GM23248 (cell line): ENCODE measurements at places on chromosomes 11 and 22. TPM values are rescaled to one million over a fixed set of nuclear protein-coding genes. Genes with fewer than 3 reads are reported as not detected.

- peak; percentile 66 for DNase-seq
Observed at GRCh38 chr11:26201411-26201810, 130.5 kb upstream of the ANO3 start.

- peak; percentile 11 for DNase-seq
Observed at GRCh38 chr11:22581354-22582150, 44.1 kb downstream of the FANCF start.

DNA sequence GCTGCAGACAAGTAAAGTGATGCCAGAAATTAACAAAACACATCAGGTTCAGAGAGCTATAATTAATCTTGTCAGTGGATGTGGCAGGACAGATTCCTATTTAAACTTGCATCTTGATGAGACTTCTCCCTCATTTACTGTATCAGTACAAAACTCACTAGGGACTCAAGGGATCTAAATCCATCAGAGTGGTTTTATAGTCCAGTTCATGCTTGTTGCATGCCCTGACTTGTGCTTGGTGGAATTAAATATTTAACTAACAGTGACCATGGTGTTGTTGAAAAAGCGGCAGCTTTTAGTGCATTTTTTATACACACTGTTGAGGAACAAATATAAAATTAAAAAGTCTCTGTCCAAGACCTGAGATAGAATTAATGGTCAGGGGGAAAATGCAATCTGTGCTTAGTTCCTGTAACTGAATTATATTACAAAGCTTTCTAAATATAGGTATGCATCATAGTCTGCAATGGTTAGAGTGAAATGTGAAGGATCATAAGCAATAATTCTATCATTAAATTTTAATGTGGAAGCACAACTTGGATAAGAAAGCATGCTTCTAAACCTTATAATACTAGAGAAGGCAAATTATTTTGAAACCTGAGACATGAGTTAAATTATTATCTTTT, 1475.5 kb upstream of the TENM4 start:
- no peak for DNase-seq

The DEPDC7 gene
- total RNA-seq: 4.8 and 5.3 TPM in 2 replicates

The OLFML1 gene
- total RNA-seq: 0.32 TPM in 1 of 2 replicates, not detected in the other

DNA sequence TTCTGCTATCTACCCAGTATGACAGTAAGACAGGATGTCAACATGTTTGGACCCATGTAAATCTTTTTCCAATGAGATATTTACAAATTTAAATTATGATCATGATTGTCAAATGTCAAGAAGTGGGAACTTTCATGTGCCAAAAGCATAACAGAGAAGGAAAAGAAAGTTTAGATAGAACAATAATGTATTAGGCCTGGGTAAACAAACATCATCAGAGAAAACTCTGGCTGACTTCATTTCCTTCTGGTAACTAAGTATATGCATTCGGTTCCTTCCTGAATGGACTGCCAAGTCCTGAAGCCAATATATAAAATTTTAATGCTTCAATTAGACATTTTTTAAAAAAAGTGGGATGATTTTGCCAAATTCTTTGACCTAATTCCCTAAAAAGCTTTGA, 16.5 kb downstream of the RNF141 start:
- no peak for DNase-seq

The RAG1 gene
- 0.11 TPM in 1 of 2 replicates, not detected in the other for total RNA-seq
